CD4-positive, alpha-beta memory T cell (primary cell): ENCODE measurements at places on chromosomes 13 and 19.

DNA sequence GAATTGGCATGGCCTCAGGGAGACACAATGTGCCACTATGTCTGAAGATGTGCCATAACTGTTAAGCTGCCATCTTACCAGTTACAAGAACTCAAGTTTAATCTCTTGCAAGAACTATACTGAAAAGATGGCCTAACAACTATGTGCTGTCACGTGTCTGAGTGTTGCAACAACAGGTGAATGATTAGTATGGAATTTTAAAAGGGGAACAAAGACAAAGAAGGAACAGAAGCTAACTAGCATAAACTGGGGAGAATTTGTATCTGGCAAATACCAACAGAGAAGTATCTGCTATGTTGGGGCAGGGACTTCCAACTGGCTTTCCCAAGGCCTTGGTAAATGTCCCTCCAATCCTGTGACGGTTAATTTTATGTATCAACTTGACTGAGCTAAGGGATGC is 11.5 kb upstream of the ACOD1 start:
- DNase-seq = no peak

DNA sequence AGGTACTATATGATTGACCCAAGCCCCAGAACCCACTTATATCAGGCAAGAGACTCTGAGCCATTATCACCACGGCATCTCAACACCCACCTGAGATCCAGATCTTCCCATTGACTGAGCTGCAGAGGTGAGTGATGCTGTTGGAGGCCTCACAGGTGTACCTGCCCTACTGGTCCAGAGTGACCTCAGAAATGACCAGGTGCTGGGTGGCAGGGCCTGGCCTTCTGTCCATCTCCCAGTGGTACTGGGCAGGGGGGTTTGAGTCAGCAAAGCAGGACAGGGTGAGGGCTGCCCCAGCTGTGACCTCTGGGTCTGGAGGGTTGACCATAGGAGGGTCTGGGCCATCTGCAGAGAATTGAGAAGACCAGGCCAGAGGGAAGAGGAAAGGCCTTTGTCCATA is 13.2 kb upstream of the CEACAM20 start:
- no peak for DNase-seq

GRCh38 chr19:58498316-58499020 is 13.3 kb downstream of the SLC27A5 start:
- DNase-seq = no peak

DNA sequence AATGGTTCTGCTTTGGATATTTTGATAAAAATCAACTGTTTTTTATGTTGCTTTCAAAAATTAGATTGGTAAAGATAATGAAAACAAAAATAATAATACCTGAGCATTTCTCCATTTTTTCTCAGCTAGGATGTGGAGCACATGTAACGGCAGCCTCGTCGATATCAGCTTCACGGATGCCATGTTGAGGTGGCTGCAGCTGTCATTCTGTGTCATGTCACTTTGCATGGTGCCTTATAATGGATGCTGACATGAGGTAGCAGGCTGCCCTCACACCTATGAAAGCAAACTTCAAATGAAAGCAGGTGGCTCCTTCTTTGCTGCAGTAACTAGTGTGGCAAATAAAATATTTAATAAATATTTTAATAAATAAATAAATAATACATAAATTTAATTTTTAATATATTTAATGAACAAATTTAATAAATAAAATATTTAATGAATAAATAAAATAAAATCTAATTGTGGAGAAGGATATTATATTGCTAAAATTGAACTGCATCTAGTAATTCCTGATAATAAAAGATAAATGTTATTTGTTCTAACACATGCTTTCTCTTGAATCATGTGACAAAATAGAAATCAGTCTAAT is 955.7 kb upstream of the SLC10A2 start:
- no peak for DNase-seq

DNA sequence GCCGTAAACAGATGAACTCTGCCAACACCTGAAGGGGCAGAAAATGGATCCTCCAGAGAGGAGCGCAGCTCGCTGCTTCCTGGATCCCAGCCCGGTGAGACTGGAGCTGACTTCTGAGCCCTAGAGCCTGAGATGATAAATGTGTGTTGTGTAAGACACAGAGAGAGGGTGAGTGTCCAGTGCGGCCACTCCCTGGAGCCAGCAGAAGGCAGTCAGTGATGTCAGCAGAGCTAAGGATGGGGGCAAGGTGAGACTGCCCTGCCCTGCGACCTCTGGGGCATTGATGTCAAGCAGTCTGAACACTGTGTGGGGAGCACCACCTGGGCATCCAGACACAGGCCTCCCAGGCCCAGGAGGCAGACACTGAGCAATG is 9.7 kb upstream of the SLC35E1 start:
- DNase-seq = no peak

DNA sequence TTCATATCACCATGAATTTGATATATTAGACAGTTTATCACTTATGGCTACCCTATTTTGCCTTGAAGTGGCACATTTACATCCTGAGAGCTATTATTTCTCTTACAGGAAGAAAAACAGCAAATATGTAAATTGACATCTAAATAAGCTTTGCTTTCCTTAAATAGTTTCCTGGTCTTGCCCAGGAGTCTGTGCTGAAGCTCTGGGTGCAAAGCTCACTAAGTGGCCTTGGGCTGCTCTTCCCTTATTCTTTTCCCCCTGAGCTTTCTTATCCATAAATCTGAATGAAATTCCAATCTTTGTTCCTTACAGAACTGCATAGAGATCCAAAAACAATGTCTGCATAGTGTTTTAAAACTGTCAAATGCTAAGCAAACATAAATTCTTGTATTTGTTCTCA is 56.3 kb downstream of the TNFSF13B start:
- no peak for DNase-seq

DNA sequence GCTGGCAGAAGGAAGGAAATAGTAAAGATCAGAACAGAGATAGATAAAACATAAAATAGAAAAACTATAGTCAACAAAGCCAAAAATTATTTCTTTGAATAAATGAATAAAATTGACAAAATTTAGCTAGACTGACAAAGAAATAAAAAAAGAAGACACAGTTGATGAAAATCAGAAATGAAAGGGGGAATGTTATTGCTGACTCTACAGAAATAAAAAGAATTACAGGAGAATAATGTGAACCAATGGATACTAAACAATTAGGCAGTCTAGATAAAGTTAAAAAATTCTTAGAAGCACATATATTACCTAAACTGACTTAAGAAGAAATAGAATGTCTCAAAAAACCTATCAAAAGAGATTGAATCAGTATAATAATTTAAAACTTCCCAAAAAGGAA is 933.8 kb downstream of the PCDH9 start:
- DNase-seq = no peak

DNA sequence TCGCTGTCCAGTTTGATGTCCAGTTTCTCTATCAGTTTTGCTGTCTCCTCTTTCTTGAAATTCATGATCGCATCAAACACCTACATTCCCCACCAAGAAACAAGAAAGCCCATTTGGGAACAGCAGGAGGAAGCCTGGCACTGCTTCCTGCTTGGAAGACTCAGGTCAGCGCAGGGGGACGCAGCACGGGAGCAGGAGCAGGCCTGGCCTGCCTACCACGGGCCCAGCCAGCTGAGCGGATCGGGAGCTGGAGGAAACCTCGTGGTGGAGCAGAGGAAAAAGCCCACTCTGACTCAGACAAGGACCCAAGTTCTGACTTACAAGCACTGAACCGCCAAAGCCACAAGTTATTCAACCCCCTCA is 3.9 kb downstream of the EEF2 start:
- DNase-seq = no peak

DNA sequence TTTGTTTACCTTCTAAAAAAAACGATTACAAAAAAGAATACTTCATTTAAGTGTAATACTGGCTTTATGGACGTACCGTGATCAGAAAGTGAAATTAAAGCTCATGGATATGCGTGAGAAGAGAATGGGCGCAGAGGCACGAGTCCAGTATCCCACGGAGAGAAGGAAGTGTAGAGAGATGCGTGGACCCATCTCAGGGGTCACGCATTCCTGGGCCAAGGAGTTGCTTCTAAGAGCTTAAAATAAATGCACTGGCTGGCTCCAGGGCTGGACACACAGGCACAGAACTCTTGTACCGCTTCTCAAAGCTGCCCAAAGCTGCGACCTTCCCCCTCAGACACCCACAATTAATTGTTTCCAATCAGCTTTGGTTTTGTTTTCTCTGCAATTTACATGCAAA is 8.7 kb upstream of the SPC24 start:
- no peak for DNase-seq

- DNase-seq = no peak
These were observed 6.7 kb downstream of the TMTC4 start for GRCh38 chr13:100667894-100668293.

DNA sequence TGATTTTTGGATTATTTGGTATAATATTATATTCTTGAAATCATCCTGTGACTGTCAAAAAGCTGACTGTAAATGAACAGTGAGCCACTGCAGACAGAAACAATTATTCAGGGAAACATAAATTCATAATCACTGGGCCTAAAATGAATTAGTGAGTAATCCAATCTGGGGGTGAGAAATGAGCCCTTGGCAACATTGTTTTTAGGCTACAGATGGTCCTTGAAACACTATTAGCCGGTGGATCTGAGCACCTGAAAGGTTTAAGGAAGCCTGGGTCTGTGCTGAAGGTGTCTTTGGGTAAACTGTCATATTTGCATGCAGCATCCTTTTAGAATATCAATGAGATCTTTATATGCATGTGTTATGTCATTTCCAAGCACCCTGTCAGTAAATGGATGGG is 290.7 kb downstream of the ATP8A2 start:
- no peak for DNase-seq

- DNase-seq = no peak
These were observed 41.1 kb upstream of the CCNE1 start for GRCh38 chr19:29770648-29771047.

DNA sequence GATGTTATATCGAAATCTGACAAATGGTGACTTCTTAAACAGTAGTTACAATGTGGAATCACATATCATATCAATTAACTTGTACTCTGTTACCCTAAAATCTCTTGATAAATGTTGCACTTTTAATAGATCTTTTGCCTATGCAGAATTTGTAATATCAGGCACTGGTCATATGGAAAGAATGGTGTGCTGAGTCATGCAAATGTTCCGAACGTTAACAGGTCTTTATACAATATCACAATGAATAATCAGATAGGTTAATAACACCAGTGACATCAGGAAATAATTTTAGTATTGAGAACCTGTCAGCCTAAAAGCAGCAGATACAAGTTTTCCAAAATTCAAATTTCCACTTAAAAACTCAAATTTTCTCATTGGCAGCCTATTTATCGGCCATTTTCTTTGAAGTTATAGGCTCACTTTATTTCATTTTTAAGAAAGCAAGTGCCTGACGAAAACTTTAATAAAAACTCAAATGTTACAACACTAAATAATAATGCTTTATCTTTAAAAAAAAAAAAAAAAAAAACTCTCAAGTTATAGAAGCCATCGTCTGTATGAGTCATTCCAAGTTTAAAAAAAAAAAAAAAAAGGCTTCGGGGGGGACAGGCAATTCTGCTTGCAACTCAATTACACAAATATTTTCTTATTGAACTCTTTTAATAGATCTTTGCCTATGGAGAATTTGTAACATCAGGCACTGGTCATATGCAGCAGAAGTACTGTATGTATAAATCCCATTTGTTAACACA is 180.9 kb downstream of the DIAPH3 start:
- no peak for DNase-seq

DNA sequence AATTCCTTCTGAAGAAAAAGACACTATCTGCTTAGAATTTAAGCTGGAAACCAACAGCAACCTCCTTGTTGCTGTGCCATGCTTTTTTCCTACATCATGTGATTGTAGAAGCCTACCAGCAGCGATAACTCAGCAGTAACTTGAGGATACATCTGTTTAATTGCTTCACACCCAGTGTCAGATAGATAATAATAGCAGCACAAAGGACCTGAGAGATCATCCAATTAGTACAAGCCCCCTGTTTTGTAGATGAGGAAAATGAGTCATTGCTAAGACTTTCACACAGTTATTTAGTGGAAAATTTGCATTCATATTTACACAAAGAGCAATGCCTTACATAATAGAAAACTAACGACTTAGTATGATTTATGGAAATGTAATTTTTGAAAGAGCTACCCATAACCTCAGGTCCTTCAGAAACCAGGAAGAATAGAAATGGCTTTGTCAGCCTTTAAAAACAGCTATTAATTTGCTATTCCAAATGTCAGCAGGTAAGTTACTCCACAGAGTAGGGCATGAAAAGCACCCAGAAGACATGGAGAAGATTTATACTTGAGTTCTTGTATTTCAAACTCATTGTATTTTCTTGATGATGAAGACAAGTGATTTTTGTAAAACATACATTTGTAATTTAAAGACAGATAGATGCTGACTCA is 93.7 kb upstream of the SGCG start:
- DNase-seq = no peak

DNA sequence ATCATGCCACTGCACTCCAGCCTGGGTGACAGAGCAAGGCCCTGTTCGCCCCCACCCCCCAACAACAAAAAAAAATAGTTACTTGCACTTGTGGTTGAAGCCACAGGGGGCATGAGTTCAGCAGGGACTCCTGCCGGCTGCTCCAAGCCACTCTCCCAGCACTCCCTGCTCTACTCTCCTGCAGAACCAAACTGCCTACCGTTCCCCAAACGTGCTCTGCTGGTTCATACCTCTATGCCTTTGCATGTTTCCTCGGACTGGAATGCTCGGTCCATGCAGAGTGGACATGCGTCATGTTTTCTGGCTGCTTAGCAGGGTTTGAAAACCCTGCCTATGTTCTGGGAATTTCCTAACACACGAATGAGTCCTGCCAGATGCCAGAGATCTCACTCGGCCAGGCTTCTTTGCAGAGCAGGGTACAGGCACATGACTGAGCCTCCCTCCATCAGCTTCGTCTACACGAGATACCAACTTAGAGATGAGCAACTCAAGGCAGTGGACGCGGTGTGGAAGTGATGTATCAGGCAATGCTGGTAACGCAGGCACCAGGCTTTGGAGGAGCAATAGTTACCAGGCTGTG is 8.5 kb upstream of the SLC25A15 start:
- no peak for DNase-seq

GRCh38 chr13:113990321-113990837 is 16.5 kb upstream of the C13orf46 start:
- no peak for DNase-seq

GRCh38 chr13:99979453-99980200 is 2.0 kb upstream of the ZIC2 start:
- no peak for DNase-seq

GRCh38 chr19:23823952-23824389 is 65.3 kb upstream of the ZNF681 start:
- DNase-seq = peak; percentile 20

GRCh38 chr13:114020750-114021463 is 47.0 kb upstream of the C13orf46 start:
- DNase-seq = no peak

- peak; percentile 40 for DNase-seq
These were observed 5.0 kb upstream of the MTIF3 start for GRCh38 chr13:27455331-27455855.

GRCh38 chr19:7467009-7467989 is 21.5 kb downstream of the PEX11G start:
- no peak for DNase-seq
